Left lung (tissue), 14 donors: ENCODE measurements at places on chromosomes 1 and 21.

- DNase-seq = no peak
These were observed 9.4 kb downstream of the PEA15 start for GRCh38 chr1:160214481-160215140.

DNA sequence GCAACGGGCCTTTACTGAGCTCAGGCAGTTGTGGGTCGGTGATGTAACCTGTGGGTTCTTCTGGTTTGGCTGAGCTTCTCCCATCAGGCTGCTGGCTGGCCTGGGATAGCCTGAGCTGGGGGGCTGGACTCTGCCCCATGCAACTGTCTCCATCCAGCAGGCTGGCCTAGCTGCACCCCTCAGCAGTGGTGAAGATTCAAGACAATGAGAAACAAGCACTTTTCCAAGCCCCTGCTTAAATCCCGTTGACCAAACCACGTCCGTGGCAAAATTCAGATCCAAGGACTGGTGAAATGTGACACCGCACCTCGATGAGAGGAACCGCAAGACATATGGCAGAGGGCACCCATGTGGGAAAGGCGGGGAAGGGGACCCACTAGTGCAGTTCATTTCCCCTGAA lies 25.6 kb downstream of the PRSS38 start:
- H3K27me3 ChIP-seq = no peaks in the 10 kb centered on the region
- no peaks in the 10 kb centered on the region for H3K4me1 ChIP-seq
- H3K36me3 ChIP-seq = no peaks in the 10 kb centered on the region
- no peak overlapping the region for H3K27ac ChIP-seq

GRCh38 chr1:19824541-19824940 lies 9.5 kb upstream of the RNF186 start:
- H3K4me3 ChIP-seq = no peak overlapping the region
- no peaks in the 10 kb centered on the region for H3K27me3 ChIP-seq
- H3K4me1 ChIP-seq = no peaks in the 10 kb centered on the region
- H3K36me3 ChIP-seq = no peaks in the 10 kb centered on the region
- DNase-seq = no peak
- no peak overlapping the region for H3K27ac ChIP-seq

DNA sequence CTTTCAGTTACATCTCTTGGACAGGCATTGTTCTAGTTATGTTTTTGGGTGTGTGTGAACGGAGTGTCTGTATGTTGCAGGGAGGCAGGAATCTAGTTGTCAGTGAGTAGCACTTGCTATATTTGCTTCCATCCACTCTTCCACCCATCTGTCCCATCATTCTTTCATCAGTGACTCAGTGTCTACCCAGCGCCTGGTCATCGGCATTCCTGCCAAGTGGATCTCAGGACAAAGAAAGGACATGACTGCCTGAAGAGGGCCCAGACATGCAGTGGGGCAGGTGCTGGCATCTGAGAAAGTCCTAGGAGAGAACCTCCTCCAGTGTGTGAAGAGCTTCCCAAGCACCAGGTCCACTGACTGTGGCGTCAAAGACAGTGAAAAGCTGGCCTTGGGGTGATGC lies 27.3 kb upstream of the MAGOH start:
- H3K4me3 ChIP-seq = no peak overlapping the region
- H3K4me1 ChIP-seq = no peaks in the 10 kb centered on the region
- no peak overlapping the region for H3K27ac ChIP-seq
- H3K27me3 ChIP-seq = no peaks in the 10 kb centered on the region
- no peaks in the 10 kb centered on the region for H3K36me3 ChIP-seq
- DNase-seq = no peak

GRCh38 chr1:161404051-161404597 lies 36.4 kb upstream of the CFAP126 start:
- H3K4me3 ChIP-seq = no peak overlapping the region
- H3K27me3 ChIP-seq = peaks cover 15% of the 10 kb centered on the region
- H3K4me1 ChIP-seq = peaks cover 14% of the 10 kb centered on the region
- no peak overlapping the region for H3K27ac ChIP-seq

DNA sequence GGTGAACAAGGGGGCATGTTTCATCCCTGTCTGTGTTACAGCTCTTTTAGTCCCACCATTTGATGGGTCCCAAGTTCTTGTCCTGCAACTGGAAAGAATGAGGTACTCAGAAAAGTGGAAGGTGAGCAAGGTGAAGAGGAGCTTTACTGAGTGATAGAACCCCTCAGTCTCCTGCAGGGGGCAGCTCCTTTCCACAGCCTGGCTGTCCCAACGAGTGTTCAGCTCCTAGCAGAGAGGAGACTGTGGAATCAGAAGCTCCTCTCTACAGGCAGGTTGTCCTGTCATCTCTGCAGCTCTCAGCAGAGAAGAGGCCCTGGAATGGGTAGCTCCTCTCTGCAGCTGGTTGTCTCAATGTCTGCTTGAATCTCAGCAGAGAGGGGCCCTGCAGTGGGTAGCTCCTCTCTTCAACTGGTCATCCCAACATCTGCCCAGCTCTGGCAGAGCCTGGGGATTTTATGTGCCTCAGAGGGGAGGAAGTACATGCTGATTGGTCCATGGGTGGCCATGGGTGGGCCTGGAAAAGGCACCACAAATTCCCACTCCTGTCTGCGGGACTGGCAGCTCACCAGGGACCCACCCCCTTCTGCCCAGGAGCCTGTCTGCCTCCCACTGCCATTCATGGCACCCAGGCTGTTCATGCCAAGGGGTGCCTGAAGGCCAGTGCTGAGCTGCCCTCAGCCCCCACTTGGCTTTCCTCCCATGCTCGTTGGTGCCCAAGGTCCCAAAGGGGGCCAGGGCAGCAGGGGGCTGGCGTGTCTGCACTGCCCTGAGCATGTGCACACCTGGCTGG lies 25.7 kb downstream of the LDLRAD1 start:
- H3K27me3 ChIP-seq = no peaks in the 10 kb centered on the region
- no peak for DNase-seq
- no peak overlapping the region for H3K27ac ChIP-seq

- H3K4me1 ChIP-seq = peaks cover 22% of the 10 kb centered on the region
- H3K27ac ChIP-seq = no peak overlapping the region
- no peak for DNase-seq
- H3K36me3 ChIP-seq = no peaks in the 10 kb centered on the region
- peaks cover 8% of the 10 kb centered on the region for H3K27me3 ChIP-seq
These were observed 37.8 kb upstream of the POFUT2 start for GRCh38 chr21:45325206-45326168.

- H3K27ac ChIP-seq = peak overlapping the region; percentile 60
- peaks cover 10% of the 10 kb centered on the region for H3K4me1 ChIP-seq
- H3K27me3 ChIP-seq = peaks cover 10% of the 10 kb centered on the region
- H3K4me3 ChIP-seq = no peak overlapping the region
- no peaks in the 10 kb centered on the region for H3K36me3 ChIP-seq
These were observed 51.9 kb upstream of the FMOD start for GRCh38 chr1:203402629-203403337.

GRCh38 chr1:223143537-223144248 lies 645 bp upstream of the TLR5 start:
- no peaks in the 10 kb centered on the region for H3K27me3 ChIP-seq
- H3K27ac ChIP-seq = peak overlapping the region; percentile 82
- H3K36me3 ChIP-seq = no peaks in the 10 kb centered on the region

DNA sequence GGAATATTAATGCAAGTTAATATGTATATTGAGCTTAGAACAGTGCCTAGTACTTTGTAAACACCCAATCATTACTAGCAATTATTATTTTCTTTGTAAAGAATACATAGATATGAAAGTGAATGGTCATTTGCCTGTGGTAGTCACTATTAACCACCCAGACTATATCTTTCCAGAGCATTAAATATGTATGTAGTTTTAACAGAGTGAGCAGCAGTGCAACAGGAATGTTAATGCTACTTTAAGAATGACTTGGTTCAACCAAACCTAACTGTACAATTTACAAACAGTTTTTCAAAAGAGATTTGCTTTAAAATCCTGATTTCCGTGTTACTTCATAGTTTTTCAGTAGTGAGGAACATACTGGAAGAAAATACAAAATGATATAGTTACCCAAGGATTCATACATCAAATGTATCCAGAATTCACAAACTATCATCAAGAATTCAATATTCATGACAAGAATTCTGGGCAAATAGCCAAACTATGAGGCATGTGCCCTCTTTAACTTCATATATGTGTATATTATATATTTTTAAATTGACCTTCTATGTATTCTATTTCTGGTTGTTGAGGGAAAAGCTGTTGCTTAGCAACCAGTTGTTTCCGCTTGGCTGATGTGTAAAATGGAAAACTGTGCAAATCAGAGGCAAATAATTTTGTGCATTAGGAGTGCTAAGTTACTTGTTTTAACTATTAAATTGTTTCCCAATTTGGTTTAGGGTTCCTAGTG lies 34.9 kb upstream of the IVNS1ABP start:
- H3K4me3 ChIP-seq = no peak overlapping the region
- no peaks in the 10 kb centered on the region for H3K36me3 ChIP-seq
- H3K27me3 ChIP-seq = no peaks in the 10 kb centered on the region
- DNase-seq = peak; percentile 25
- H3K4me1 ChIP-seq = no peaks in the 10 kb centered on the region

DNA sequence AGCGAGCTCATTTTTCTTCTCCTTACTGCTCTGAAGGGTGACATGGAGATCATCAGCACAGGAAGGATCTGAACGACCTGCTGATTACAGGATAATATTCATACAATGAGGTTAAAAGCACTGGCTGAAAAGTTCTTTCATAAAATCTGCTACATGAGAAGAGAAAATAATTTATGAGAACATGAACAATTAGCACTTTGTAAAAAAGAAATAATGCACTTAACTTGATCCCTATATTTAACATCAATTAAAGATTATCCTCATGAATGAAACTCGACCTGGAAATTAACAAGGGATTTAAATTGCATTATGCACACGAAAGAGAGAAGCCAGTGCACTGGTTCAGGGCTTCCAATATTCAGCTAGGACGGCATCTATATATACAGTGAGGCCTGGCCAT lies 46.6 kb downstream of the RRAGC start:
- H3K36me3 ChIP-seq = no peaks in the 10 kb centered on the region
- no peak overlapping the region for H3K27ac ChIP-seq
- DNase-seq = no peak
- no peak overlapping the region for H3K4me3 ChIP-seq
- peaks cover 3% of the 10 kb centered on the region for H3K4me1 ChIP-seq

GRCh38 chr1:31795801-31796621 lies 19.8 kb downstream of the SPOCD1 start:
- H3K27me3 ChIP-seq = no peaks in the 10 kb centered on the region
- H3K4me1 ChIP-seq = no peaks in the 10 kb centered on the region
- DNase-seq = peak; percentile 44
- no peak overlapping the region for H3K27ac ChIP-seq

- no peak overlapping the region for H3K27ac ChIP-seq
- H3K4me1 ChIP-seq = no peaks in the 10 kb centered on the region
- H3K36me3 ChIP-seq = no peaks in the 10 kb centered on the region
- H3K27me3 ChIP-seq = no peaks in the 10 kb centered on the region
These were observed 152.2 kb upstream of the NFIA start for GRCh38 chr1:60930130-60930529.

- H3K27ac ChIP-seq = no peak overlapping the region
- no peak for DNase-seq
- H3K36me3 ChIP-seq = no peaks in the 10 kb centered on the region
- H3K27me3 ChIP-seq = peaks cover 66% of the 10 kb centered on the region
- H3K4me3 ChIP-seq = peak overlapping the region; percentile 30
These were observed 501 bp upstream of the DNAJC6 start for GRCh38 chr1:65308781-65309303.

- H3K4me3 ChIP-seq = no peak overlapping the region
- no peak overlapping the region for H3K27ac ChIP-seq
- DNase-seq = no peak
These were observed 40.3 kb downstream of the PRMT2 start for GRCh38 chr21:46675595-46676280.

- no peak overlapping the region for H3K4me3 ChIP-seq
- no peaks in the 10 kb centered on the region for H3K36me3 ChIP-seq
- no peak for DNase-seq
- no peaks in the 10 kb centered on the region for H3K4me1 ChIP-seq
These were observed 65.3 kb downstream of the LAMC2 start for GRCh38 chr1:183251101-183251958.
